ENCODE measurements at places on chromosomes 13 and 19.

- no peak for DNase-seq
Observed at GRCh38 chr19:9406798-9407352, 28.5 kb downstream of the ZNF266 start.

- DNase-seq, result no peak
Observed at GRCh38 chr13:50107205-50107604, 92.0 kb downstream of the KCNRG start.

GRCh38 chr13:20141238-20142022, 19.4 kb downstream of the GJA3 start:
- DNase-seq, result no peak

DNA sequence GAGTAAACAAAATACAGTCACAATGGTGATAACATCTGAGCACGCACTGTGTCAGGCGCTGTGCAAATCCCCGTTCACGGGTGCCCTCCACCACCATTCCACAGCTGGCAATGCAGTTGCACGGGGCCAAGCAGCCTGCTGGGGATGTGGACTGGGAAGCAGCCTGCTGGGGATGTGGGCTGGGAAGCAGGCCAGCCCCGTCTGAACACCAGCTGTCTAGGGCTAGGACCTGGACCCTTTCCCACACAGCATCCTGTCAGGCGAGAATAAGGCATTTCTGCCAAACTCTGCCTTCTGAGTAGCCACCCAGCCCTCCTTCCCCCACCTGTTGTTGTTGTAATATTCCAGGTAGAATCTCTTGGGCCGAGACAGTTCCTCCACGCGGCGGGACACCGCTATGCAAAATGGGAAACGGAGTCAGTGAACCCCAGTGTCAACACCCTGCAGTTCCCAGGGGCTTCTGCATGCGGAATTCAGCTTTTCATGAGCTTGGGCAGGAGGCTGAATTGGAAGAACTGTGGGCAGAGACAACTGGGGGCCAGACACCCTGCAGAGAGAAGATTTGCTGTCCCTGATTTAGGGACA, 27.8 kb upstream of the MIER2 start:
- DNase-seq, result no peak

DNA sequence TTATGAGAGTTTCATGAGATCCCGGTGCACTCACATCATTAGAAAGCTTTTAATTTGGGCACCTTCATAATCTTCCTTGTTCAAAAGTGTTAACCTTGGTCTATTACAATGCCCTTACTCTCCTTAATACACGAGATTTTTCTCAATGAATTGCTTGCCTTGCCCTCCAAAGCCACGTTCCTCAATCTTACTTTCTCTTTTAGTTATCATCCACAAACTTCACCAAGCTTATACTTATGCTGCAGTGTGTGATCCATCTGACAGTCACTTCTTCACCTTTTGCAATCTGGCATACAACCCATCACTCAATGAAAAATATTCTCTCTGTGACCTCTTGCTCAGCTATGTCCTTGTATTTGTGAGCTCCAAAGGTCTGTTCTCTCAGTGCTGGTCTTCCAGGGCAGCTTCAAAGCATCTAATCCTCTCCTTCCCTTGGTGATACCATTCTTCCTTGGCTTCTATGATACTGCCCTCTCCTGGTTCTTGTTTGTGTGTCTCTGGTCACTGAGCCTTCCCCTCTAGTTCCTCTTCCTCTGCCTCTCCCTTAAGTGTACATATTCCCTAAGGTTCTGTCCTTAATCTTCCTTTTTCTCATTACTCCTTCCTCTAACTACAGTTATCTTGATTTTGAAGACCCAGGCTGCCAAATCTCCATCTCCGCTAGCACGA, 202.2 kb upstream of the STARD13 start:
- no peak for DNase-seq

DNA sequence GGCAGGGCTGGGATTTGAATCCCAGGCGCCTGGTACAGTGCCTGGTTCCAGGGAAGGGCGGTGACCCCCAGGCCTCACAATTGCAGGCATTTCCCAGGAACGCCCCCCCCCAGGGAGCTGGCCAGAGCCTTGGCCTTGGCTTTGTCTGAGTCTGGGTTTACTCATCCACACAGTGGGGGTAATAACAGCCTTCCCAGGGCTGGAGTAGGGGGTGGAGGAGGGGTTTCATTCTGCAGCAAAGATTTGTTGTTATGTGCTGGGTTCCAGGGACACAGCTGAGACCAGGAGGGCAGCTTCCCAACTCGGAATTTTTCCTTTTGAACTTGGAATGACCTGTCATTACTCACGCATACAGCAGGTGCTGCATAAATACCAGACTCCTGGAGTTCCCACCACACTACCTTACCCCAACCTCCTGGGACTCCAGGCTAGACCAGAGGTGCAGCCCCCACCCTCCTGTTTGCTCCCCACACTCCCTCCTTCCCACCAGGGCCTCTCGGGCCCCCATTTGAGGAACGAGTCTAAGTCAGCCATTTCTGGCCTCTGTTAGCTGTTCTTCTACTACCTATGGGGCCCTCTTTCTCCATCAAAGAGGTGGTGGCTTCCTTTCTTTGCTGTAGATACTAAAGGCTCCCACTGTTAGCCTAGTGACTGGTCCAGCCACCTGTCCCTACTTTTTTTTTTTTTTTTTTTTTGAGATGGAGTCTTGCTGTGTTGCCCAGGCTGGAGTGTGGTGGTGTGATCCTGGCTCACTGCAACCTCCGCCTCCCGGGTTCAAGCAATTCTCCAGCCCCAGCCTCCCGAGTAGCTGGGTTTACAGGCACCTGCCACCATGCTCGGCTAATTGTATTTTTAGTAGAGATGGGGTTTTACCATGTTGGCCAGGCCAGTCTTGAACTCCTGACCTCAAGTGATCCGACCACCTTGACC, 1.6 kb upstream of the ADAMTS10 start:
- DNase-seq, result no peak

- DNase-seq, result no peak
Observed at GRCh38 chr19:40717325-40717879, 490 bp downstream of the ITPKC start.

GRCh38 chr13:114268344-114269280, 12.8 kb upstream of the UPF3A start:
- no peak for DNase-seq

GRCh38 chr13:24916464-24916863, 152.5 kb downstream of the RNF17 start:
- DNase-seq, result no peak

- DNase-seq, result no peak
Observed at GRCh38 chr19:17376935-17377600, at the start of gene PLVAP. Gene PLVAP, minus strand, starts transcription at chr19:17377342. Its CDS starts 54 bp downstream, at chr19:17377288.

GRCh38 chr13:49300276-49300675, 52.6 kb downstream of the CDADC1 start:
- DNase-seq, result no peak
